ENCODE measurements at places on chromosomes 2 and 18.
A peak's percentile ranks its signal among the peaks of the same experiment; 100 is the strongest.

- DNase-seq: no peak
These were observed 1.0 kb upstream of the ZC3H8 start for GRCh38 chr2:112255875-112256274.

DNA sequence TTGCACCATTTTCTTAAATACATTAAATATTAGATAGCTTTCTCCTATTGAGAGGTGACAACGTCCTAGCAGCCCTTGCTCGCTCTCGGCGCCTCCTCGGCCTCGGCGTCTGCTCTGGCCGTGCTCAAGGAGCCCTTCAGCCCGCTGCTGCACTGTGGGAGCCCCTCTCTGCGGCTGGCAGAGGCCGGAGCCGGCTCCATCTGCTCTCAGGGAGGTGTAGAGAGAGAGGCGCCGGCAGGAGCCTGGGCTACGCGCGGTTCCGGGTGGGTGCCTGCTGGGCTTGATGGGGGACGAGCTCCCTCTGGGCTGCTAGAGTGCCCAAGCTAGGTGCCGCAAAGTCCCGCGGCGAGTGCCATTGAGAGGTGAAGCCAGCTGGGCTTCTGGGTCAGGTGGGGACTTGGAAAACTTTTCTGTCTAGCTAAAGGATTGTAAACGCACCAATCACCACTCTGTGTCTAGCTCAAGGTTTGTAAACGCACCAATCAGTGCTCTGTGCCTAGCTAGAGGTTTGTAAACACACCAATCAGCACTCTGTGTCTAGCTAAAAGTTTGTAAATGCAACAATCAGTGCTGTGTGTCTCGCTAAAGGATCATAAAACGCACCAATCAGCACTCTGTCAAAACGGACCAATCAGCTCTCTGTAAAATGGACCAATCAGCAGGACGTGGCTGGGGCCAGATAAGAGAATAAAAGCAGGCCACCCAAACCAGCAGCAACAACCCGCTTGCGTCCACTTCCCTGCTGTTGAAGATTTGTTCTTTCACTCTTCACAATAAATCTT lies 3.1 kb downstream of the RPRD1A start:
- no peak for DNase-seq

DNA sequence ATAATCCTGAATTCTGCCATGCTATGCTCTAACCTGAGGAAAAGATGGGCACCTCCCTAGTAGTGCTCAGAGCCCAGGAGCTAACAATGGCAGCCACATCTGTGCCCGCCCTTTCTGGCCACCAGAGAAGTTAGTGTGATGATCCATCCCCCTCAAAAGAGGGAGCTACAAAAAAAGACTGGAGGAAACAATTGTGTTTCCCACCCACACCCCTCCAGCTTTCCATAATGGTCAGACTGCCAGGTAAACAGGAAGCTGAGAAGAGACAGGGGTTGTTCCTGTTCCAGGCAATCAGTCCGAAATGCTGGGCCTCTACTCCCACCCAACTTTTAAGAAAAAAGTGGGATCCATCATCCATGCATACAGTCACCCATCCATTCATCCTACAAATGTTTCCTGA lies 3.2 kb downstream of the TBC1D8 start:
- DNase-seq: no peak

DNA sequence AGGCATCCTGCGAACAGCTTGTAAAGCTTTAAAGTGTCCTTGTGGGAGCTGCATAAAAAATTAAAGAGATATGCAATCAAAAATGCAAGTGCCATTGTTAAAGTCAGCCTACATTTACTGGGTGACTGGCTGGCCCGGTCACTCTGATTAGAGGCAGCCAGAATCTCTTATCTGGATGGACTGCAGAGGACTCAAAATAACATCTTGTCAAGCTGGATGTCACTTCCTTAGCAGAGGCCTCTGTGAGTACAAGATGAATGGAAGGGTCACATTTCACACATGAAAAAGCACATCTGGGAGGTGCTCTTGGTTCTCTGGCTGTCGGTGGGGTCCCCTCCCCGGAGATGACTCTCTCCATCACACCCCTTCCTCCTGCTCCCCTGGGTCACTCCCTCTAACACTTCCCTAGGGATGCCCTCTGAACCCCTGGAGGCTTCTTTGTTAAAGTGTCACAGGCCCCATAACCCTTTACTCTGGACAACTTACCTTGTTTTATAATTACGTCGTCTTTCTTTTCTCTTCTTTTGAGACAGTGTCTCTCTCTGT lies 122.1 kb downstream of the SH3BP4 start:
- DNase-seq: no peak

GRCh38 chr2:74834792-74835755 lies 1.1 kb downstream of the HK2 start:
- DNase-seq: no peak

DNA sequence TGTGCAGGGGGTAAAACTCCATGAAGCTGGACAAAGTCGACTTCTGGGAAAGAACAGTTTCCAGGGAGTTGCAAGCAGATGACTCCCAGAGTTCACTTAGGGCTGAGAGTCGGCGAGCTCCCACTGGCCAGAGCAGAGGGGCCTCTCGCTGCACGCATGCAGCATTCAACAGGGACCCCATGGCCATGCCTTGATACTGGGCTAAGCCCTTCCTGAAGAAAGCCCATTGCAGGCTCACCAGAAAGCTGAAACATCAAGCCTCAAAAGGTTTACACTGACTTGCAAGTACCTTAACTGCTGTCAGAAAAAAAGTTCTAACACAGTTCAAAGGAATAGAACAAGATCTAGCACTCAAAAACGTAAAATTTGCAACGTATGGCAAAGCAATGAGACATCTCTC lies 56.4 kb downstream of the NDUFA10 start:
- no peak for DNase-seq

DNA sequence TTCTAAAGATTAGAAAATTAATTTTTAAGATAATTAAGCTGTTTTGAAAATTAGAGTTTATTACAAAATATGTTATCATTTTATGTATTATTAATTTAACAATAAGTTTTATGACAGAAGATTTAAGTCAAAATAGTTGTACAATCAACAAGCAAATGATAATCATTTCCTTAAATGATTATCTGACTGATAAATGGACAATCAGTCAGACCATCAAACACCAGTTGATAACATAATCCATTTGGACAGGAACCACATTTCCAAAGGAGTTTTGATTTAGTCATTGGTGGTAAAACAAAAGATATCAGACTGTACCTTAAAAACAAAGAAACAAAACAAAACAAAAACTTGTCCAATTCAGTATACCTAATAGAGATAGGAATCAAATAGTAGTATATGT lies 1.9 kb downstream of the TFPI start:
- DNase-seq: no peak

GRCh38 chr2:67649331-67650261 lies 252.5 kb downstream of the ETAA1 start:
- DNase-seq: peak; percentile 15

- peak; percentile 4 for DNase-seq
These were observed 251.7 kb downstream of the LRRTM4 start for GRCh38 chr2:77270433-77270832.

DNA sequence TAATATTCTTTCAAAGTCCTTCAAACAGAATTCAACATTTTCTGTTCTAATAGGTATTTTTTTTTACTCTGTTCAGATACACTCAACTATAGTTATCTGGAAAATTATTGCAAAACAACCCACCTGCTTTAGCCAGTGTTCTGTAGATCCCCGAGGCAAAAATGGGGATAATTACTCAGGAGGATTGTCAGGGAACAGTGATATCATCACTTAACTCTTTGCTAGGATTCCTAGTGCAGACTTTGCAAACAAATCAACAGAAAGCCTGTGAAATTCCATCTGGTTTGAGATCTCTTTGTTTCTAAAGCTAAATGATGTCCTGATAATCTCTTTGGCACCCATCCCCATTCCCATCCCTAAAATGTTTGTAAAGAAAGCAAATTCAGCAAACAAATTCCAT lies 413.6 kb upstream of the MEIS1 start:
- DNase-seq: no peak

- peak; percentile 76 for DNase-seq
These were observed 212.1 kb upstream of the NCKAP5 start for GRCh38 chr2:133780099-133780996.

DNA sequence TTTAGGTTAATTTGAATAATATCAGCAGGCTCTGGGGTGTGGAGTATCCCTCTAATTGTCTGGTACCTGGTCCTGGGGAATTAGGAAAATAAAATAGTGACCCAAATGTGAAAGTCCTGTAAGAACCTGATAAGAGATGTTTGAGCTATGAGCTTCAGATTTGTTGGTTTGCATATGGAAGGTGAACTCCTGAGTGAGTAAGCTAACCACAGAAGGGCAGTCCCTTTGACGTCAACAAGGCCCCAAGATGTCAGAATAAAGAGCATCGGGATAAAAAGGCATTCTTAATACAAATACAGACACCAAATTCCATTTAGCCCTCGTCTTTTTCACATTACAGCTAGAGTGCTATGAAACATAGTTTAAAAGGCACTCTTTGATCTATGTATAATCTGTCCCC lies 1366.3 kb upstream of the TMEFF2 start:
- DNase-seq: no peak

DNA sequence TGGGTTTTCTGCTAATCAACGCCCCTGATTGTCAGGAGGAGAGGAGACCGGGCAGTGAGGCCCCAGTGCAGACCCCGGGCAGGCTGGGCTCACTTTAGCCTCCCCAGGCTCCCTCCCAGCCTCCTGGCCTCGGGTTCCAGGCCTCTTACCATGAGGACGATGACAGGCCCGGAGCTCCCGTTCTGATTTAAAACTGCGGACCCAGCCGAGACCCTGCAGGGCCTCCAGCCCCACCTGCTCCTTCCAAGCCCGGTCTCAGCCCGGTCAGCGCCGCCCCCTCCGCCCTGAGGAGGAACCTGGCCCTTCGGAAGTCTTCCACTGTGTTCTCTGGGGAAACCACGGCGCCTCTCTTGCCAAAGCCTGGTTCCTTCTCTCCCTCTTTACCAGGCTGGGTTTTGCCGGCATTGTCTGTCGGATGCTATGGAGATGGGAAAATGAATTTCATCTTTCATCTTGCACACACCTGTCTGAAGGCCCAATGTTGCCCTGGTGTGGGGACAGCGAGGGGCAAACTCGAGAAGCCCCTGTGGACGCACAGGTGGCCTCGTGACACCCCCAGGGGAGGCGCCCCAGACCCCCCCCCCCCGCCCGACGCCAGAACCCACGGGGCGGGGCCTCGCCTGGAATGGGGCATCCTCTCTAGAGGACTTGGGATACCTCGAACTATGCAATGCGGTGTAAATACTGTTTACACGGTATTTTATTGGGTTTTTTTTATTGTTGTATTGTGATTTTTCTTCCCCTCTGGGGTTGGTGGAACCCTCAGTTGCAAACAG lies 37.7 kb upstream of the CTDP1 start:
- DNase-seq: no peak

DNA sequence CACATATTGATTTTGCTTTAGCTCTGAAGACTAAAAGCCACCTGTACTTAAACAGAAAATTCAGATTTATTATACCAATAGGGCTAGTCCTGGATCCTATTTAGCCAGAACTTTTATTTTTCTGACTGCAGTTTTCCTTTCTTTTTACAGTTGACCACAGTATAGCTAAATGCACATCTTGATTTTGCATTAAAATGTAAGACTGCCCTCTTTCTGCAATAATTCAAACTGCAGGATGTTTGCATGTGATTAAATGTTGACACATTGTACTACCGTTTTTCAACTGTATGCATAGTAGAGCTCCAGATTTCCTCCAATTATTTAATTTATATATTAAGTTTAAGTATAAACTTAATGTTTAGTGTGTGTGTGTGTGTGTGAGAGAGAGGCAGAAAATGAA lies 1262.9 kb downstream of the SUCLG1 start:
- DNase-seq: peak; percentile 57

DNA sequence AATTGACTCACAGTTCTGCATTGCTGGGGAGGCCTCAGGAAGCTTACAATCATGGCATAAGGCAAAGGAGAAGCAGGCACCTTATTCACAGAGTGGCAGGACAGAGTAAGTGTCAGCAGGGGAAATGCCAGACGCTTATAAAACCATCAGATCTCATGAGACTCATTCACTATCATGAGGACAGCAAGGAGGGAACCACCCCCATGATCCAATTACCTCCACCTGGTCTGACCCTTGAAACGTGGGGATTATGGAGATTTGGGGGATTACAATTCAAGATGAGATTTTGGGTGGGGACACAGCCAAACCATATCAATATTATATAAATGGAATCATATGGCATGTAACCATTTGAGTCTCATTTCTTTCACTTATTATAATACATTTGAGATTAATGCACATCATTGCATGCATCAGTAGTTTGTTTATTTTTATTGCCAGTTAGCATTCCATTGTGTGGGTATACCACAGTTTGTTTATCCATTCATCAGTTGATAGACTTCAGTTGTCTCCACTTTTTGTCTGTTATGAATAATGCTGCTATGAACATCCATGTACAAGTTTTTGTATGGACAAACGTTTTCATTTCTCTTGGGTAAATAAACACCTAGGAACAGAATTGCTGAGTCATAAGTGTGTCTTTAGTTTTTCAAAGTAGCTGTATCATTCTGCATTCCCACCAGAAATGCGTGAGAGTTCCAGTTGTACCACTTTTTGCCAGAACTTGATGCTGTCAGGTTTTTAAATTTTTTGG lies 5.8 kb upstream of the SRBD1 start:
- DNase-seq: peak; percentile 23

DNA sequence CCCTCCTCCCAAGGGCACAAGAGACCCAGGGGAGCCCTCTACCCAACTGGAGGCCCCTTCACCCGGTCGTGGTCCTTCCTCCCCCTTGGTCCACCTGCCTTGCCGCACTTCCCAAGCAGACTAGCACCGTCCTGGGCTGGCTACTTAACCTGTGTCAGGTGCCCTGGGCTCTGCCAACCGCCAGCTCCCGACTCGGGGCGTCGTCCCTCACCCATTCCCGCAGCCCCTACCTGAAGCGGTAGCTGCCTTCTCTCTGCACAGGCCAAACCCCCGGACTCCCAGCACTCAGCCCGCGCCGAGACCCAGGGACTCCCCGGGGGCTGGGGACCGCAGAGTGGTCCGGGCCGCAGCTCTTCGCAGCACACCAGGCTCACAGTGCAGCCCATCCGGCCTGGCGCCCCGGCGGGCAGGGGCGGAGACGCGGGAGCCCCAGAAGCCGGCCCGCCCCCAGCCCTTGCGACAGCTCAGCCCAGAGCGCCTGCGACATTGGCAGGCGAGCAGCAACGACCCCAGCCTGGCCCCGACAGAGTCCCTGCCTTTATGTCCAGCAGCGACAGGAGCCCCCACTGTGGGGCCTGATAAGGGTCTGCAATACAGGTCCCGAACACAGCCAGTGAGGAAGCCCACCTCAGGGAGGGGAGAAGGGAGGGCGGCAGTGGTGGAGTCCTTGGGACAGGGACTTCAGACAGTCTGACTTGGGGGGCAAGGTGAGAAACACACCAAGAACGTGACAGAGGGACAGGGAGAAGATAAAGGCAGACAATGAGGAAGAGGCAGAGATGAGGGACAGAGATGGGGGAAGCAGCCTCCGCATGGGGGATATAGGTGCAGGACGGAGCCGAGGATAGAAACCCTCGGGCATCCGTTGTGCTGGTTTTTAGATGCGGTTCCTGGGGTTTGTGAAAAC lies 31.0 kb upstream of the TNS1 start:
- DNase-seq: no peak

- DNase-seq: no peak
These were observed 92.2 kb downstream of the SMC6 start for GRCh38 chr2:17661460-17661859.

Data from A172 (cell line).